ENCODE measurements at places on chromosomes 11 and 22.
A peak's percentile ranks its signal among the peaks of the same experiment; 100 is the strongest.

DNA sequence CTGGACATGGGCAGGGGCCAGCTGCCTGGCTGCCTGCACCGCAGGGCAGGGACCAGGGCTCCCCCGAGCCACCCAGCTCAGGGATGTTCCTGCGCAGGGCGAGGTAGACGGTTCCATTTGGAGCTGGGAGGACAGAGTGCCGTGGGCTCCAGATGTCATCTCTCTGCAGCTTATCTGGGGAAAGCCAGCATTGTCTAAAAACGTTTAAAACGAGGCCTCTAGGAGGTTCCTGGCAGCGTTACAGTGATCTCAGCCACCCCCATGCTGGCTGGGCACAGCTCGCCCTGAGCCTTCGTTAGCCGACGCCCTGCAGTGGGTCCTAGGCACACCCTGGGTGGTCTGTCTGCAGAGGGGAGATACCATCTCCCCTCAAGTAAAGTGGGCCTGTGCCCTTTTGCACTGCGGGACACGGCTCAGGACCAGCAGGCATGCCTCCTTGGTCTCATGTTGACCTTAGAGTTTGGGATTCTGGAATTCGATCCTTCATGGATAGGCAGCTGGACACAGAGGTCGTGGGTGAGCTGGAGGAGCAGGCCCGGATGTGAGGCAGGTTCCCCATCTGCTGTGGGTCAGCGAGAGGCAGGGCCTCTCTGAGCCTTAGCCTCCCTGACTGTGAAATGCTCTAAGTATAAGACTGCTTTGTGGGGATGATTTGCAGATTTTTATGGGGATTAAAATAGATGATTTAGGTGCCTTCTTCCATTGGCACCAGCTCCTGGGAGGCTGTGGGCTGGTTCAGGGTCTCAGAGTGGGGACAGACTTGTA, 14.1 kb downstream of the SYNGR1 start:
- DNase-seq = peak; percentile 39

- DNase-seq = no peak
Measured at GRCh38 chr11:134987822-134988221, 575.8 kb upstream of the B3GAT1 start.

- DNase-seq = peak; percentile 29
Measured at GRCh38 chr11:34466802-34467488, 28.2 kb downstream of the CAT start.

GRCh38 chr11:61453695-61454094, 23.8 kb downstream of the SDHAF2 start:
- no peak for DNase-seq

GRCh38 chr11:2945031-2945756, 16.0 kb upstream of the PHLDA2 start:
- DNase-seq = peak; percentile 84

DNA sequence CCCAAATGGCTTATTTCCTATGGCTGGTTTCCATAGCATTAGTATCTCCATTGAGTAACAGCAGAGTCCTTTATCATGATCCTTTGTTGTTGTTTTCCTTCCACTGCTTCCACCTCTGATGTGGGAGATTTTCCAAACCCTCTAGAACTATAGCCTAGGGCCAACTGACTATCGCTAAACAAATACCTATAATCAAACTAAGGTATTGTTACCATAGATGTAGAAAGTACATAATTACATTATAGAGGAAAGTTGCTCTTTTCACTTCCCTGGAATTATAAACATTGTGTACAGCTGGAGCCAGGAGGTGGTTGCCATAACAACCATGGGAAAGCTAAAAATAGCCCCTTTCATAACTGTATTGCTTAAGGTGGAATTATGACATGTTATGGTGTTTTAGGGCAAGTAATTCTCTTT, 47.0 kb upstream of the ALKBH3 start:
- peak; percentile 80 for DNase-seq

- DNase-seq = peak; percentile 1
Measured at GRCh38 chr11:103147627-103148026, 38.4 kb downstream of the DYNC2H1 start.

- DNase-seq = no peak
Measured at GRCh38 chr11:70538641-70539359, 140.5 kb downstream of the CTTN start.

DNA sequence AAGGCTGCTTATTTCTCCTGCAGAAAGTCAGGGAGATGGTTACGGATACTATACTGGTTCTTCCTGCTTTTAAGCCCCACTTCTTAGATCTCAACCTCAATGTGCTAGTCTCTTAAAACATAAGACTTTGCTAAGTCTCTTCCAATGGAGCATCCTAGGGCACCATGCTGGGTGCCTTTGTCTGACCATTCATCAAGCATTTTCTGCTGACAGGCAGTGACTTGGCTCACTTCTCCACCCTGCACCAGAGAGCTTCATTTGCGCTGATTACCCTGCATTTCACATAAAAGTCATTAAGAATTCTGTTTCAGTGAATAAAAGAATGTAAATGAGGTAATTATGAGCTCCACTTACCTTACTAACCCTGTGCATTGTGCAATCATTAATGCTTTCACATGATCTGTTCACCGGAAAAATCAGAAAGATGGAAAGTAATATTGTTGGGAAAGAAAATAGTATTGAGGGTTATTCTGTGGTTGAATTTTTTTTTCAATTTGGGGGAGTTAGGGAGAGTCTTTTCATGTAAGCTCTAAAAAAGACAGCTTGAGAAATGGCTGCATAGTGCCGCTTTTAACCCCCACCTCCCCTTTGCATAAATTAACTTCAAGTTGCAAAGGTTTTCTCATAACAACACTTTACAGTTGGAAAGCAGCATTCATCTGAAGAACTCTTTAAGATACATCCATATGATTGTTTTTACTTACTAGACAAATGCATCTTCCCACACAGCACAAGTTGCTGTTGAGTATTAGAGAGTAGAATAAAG, 677.3 kb upstream of the KIRREL3 start:
- peak; percentile 62 for DNase-seq

- no peak for DNase-seq
Measured at GRCh38 chr11:9172389-9172788, 81.0 kb upstream of the SCUBE2 start.

GRCh38 chr11:44309478-44310205, at the start of gene ALX4:
Gene ALX4, minus strand, starts transcription at chr11:44310139. Its CDS starts 77 bp downstream, at chr11:44310062.
- peak; percentile 76 for DNase-seq

DNA sequence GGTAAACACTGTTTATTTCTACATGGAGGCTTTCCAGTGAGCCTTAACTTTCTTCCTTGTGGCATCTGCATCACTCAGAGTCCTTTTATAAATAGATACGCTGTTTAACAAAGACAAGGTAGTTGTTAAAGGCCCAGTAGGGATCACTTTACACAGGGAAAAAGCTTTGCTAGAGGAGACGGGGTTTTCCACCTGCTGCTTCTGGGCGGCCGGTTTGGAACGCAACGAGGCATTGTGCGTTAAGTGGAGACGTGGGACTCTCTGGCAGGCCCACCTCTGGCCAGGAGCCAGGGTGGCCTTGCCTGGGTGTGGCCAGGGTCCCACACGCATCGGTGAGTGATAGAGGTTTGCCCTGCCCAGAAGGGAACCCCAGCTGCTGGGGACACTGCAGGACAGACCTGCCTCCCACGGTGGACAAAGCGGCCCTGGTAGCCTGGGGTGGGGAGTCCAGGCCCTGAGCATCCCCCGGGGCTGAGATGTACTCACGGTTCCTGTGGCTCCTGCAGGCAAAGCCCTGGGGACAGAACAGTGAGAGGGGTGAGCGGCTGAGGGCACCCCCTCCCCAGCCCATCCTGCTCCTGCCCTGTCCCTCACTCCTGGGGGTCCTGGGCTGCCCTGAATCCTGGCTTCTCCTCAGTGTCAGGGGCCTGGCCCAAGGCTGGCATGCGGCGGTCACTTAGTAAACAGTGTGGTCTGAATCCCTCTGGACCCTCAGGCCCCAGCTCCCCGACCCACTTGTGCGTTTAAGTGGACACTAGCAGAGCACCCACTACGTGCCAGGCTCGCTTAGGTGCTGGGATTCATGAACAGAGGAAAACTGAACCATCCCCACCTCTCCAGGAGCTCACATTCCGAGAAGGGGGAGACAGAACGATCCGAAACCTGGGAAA, 4.2 kb downstream of the IL17REL start:
- DNase-seq = no peak

GRCh38 chr22:37105154-37105553, 4.4 kb downstream of the TMPRSS6 start:
- DNase-seq = no peak

- no peak for DNase-seq
Measured at GRCh38 chr11:68193018-68193417, 20.1 kb downstream of the KMT5B start.

DNA sequence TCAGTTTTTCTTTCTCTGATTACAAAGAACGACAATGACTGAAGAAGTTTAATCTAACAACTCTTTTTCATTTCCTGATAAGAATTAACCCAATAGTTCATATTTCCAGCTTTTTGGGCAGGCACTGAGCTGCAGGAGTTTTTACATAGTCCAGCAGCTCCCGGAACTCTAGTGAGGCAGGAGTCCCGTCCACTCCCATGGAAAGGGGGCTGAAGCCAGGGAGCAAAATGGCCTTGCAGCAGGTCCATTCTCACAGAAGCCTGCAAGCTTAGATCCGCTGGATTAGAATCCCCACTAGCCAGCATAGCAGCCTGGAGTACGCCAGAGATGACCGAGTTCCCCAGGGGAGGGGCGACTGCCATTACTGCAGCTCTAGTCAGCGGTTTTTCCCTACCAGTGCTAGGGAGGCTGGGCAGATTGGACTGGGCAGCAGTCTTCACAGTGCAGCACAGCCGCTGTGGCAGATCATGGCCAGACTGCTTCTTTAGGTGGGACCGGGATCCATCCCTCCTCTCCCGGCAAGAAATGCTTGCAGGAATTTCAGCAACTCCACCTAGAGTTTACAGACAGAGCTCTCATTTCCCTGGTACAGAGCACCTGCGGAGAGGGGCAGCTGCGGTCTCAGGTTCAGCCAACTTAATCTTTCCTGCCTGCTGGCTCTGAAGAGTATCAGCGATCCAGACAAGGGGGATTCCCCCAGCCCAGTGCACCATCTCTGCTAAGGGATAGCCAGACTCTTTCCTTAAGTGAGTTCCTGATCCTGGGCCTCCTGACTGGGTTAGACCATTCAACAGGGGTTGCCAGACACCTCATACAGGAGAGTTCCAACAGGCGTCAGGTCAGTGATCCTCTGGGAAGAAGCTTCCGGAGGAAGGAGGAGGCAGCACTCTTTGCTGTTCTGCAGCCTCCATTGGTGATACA, 742 bp upstream of the CASP4 start:
- DNase-seq = peak; percentile 4

- DNase-seq = no peak
Measured at GRCh38 chr11:118672846-118673245, 6.6 kb downstream of the TREH start.

GRCh38 chr11:83073258-83073657, 1.6 kb upstream of the RAB30 start:
- no peak for DNase-seq

DNA sequence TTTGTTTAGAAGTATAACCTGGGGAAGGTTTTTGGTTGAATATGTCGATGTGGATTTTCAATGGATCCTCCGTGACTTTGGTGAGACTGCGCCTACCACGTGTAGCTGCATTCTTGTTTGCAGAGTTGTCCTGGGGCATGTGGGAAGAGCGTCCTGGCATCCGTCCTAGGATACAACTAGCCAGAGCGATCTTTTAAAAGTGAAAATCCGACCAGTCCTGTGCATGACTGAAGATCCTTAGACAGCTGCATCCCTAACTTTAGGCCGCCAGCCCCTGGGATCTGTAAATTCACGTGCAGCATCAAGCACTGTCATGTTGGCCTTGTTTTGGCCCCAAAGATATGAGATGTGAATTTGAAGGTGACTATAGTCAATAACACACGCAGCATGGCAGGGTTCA, 22.4 kb upstream of the THY1 start:
- no peak for DNase-seq

DNA sequence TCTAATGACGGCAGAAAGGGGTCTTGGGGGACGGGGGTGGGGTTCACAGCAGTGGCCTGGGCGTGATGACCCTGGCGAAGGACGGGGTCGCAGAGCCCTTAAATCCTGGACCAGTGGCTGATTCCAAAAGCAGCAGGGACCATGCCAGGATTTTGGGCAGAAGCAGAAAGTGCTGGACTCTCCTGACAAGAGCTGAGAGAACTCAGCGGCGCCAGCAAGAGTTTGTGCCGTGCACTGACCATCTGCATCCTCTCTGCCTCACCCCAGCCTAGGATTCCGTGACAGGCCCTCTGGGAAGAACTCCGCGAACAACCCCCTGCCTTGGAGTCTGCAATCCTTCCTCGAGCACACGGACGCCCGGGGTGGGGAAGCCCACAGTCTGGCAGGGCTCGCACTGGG, 644 bp upstream of the NDUFV1 start:
- DNase-seq = no peak

- peak; percentile 58 for DNase-seq
Measured at GRCh38 chr11:70501051-70501901, 102.9 kb downstream of the CTTN start.

DNA sequence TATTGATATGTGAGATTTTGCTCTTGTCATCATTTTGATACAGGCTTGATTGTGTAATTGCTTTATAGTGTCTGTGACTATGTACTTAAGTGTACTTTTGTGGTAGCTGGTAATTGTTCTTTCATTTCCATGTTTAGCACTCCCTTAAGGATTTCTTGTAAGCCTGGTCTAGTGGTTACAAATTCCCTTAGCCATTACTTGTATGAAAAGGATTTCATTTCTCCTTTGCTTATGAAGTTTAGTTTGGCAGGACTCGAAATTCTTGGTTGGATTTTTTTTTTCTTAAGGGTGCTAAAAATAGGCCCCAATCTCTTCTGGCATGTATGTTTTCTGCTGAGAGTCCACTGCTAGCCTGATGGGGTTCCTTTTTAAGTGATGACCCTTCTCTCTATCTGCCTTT, 346.8 kb downstream of the JRKL start:
- no peak for DNase-seq

DNA sequence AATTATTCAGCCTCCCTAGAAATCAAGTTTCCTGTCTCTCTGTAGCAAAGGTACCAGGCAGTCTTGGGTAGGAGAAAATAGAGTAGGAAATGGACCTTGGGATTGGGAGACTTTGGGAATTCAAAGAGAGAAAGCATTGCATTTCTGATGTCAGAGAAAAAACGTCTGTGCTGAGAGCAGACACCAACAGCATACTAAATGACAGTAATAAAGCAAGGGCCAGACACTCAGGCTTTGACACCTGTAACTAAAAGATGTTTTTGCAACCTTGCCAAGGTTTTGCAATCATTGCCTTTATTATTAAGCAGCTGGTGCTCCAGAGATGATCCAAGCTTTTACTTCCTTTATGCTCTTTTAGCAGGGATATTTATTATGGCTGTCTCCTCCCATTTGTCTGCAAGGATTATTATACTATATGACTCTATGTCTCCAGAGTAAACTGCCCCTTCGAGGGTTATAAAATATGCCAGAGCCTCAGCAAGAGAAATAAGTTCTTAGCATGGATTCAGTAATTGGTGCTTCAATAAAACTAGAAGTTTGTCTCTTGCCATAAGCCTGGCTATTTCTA, 85.2 kb upstream of the GRAMD1B start:
- DNase-seq = no peak

- DNase-seq = no peak
Measured at GRCh38 chr11:127027789-127028188, 27.2 kb upstream of the KIRREL3 start.

DNA sequence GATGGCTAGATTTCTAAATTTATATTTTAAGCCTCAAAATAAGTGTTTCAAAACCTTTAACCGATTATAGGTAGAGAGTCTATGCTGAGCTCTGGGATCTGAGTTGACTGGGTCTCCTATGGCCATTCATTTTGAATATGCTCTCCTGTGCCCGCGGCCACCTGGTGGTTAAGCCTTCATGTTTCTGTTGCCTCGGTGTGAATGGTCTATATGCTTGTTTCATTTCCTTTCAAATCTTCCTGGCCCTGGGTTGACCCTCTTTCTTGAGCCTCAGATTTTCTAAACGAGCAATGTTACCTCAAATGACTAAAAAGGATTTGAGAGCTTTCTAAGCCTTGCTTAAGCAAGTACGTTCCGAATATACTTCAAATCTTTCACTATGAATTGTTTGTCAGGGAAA, 789.4 kb upstream of the KIRREL3 start:
- peak; percentile 57 for DNase-seq
